ENCODE measurements at places on chromosomes 2 and 18.
A peak's percentile ranks its signal among the peaks of the same experiment; 100 is the strongest.

DNA sequence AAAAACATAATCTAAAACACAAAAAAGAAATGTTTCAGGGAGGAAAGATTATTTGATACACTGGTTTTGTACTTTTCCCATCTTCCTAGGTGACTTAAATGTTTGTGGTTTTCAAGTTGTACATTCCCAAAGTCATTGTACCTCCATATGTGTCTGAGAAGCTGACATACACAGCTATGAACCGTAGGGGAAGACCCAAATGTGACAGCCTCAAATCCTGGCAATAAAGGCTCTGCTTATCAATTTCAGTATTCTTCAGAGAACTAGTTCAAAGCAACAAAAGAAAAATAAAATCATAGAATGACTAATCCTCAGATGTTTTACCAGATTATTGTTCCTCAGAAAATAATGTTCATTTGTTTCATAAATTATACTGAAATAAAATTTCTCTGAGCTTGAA, 2.5 kb downstream of the DYNC2LI1 start:
- no peak for DNase-seq

- no peak for DNase-seq
These were observed 34.7 kb upstream of the CDK5R2 start for GRCh38 chr2:218924757-218925156.

DNA sequence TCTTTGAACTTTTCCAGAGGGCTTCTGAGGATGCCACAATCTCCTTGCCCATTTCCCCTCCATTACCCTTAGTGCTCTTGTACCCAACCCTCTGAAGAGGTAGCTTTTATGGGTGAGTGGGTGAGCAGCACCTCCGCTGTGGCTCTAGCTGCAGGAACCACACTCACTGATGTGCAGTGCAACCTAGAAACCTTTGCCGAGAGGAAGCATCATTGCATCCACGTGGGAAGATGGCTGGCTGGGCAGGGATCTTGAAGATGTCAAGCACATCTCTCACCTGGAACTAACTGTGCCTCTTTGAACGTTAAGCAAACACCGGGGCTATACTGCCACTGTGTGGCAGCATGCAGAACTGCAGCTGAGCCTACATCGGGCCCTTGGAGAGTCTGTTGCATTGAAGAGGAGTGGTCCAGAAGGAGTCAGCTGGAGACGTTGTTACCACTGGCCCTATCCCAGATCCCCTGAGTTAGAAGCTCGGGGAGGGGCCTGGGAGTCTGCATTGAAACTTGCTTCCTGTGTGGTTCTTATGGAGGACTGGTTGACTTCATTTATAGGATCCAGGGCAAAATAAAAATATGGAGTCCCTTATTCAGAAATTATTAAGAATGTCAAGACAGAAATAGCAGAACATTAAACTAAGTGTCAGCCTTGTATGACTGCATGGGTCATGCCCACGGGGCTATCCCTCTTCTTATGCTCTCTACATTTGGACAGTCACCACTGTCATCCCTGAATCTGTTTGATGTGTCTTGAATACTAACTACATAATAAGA, 28.7 kb downstream of the IGFBP5 start:
- peak; percentile 57 for DNase-seq

DNA sequence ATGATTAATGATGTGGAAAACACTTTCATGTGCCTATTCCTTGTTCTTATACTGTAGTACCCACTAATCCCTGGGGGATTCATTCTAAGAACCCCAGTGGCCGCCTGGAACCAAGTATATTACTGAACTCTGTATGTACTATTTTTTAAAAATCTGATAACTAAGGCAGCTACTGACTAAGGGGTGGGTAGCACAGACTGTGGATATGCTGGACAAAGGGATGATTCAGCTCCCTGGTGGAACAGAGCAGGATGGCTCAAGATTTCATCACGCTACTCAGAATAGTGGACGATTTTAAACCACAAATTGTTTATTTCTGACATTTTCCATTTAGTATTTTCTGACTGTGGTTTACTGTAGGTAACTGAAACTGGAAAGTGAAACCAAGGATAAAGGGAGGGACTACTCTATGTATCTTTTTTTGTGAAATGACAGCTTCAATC, 41.8 kb upstream of the CDC42EP3 start:
- no peak for DNase-seq

DNA sequence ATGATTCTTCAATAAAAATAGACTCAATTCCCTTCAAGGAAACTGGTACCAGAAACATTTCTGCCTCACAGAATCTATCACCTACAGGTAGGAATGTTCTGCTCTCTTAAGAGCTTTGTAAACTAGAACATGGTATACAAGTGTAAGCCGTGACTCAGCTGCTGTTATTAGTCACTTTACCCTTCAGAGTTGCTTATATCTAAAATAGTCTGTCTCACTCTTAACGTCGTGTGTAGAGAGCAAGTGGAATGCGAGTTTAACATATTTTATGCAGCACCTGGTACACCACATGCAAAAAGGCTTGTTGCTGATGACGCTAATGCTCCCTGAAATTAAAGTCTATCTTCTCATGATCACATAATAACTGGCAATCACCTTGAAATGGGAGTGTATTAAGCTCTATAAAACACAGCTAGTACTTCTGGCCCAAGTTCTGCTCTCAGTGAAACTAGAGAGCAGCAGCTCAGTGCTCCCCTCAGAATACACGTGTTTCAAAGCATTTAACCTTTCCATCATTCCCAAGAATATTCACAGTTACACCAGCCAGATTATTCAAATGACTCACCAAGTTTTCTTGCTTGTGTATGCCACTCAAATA, 420.0 kb downstream of the ZEB2 start:
- DNase-seq: no peak

DNA sequence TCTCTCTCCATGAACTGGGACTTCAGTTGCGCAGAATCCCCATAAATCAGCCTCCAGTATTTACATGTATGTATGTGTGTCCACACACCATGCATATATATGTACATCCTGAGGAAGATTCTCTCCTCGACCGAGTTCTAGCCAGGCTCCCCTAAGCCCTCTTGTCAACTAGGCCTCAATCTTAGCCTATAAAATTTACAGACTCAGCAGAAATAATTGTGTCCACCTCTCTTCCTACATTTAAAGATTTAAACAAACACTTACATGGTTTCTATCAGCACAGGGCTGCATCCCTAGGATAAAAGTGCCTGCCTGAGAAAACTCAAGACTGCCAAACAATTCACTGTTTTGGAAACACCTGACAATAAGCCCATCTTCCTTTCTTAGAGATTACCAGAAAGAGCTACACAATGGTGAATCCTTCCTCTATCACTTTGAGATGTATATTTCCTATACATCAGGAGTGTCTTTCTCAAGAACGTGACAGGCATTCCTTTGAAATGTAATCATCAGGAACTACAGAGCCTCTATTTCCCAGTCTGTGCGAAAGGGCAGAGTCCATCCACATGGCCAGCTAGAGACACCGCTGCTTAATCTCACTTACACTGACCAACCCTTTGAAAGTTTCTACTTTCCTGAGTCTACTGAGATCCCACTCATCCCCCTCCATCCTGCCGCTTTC, 39.5 kb downstream of the ZNF519 start:
- DNase-seq: no peak

GRCh38 chr2:7773362-7774360, 856.4 kb downstream of the RNF144A start:
- no peak for DNase-seq

GRCh38 chr2:136212426-136213378, 94.8 kb upstream of the CXCR4 start:
- no peak for DNase-seq

DNA sequence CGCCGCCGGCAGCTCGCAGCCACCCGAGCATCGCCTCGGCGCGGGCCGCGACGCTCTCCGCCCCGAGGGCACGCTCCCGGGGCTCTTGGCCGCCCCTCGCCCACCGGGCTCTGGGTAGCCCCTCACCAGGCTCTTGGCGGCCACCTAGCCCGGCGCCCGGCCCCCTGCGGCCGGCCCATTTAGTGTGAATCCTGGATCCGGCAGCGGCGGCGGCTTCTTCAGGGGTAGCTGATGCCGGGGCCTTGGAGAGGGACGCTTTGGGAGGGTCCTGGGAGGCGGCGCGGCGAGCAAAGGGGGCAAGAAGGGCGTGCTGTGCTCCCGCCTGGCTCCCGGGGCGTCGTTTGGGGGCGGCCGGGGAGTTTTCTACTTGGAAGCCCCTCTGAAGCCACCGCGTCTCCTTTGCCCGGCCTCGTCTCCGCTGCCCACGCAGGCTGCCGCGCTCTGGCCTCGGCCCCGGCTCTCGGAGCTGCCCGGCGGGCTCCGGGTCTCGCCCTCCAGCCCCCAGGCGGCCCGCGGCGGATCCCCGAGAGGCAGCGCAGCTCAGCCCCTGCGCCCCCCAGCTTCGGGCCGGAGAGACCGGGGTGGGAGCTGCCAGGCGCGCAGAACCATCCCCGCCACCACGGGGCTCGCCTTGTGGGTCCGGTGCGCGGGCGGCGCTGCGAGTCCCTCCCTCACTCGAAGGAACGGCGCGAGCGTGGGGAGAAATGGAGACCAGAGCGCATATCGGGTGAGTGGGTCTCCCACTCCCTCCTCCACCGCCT, 509 bp downstream of the PIEZO2 start:
- DNase-seq: no peak

DNA sequence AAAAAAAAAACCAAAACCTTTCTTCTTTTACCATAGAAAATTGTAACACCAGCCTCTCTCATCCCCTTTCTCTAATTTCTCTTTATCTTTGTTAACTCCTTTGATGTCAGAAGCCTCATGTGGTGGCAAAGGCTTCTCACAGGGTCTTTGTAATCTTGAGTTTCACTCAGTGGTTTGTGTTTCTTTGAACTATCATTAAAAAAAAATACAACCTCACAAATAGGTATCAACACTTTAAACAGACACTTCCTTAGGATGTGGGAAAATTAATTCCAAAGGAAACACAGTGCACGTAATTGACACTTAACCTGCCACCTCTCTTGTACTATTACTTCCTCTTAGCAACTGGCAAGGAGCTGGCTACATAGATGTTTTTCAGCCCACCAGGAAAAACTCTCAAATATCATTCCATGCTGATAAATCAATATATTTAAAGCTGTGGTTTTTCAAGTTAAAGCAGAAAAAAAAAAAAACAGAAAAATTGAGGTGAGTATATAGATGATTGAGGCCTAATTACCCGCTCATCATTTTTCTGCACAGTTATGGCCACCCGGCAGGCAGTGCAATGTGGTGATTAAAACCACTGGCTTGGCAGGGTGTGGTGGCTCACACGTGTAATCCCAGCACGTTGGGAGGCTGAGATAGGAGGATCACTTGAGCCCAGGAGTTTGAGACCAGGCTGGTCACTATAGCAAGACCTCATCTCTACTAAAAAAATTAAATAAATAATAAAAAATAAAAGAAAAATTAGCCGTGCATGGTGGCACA, 193.5 kb downstream of the MYO3B start:
- no peak for DNase-seq

GRCh38 chr2:226720948-226721347, 78.7 kb downstream of the IRS1 start:
- no peak for DNase-seq

GRCh38 chr2:178012639-178013038, 59.9 kb downstream of the PDE11A start:
- no peak for DNase-seq

DNA sequence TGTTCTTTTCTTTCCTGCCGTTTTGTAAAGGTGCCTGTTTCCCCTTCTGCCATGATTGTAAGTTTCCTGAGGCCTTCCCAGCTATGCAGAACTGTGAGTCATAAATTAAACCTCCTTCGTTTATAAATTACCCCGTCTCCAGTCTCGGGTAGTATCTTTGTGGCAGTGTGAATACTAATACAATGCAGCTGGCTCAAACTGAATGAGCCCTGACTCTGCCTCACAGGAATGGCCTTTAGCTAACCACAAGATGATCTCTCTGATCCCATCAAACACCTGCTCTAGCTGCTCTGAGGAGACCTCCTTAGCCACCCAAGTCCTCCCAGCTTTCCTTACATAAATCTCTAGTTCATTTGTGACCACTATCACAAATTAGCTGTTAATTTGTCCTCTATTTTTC, 41.5 kb upstream of the CAB39 start:
- no peak for DNase-seq

- DNase-seq: no peak
These were observed 73.3 kb downstream of the NAB1 start for GRCh38 chr2:190722061-190722759.

Data from activated CD4-positive, alpha-beta T cell treated with anti-CD3 and anti-CD28 coated beads, Interleukin-2, amount 50 U/mL, for 1 hour (primary cell).